Stimulated activated CD4-positive, alpha-beta T cell treated with anti-CD3 and anti-CD28 coated beads, TNF-alpha, amount 100 ng/mL, for 4 hours (primary cell): ENCODE measurements at places on chromosomes 12 and 14.
A peak's percentile ranks its signal among the peaks of the same experiment; 100 is the strongest.

DNA sequence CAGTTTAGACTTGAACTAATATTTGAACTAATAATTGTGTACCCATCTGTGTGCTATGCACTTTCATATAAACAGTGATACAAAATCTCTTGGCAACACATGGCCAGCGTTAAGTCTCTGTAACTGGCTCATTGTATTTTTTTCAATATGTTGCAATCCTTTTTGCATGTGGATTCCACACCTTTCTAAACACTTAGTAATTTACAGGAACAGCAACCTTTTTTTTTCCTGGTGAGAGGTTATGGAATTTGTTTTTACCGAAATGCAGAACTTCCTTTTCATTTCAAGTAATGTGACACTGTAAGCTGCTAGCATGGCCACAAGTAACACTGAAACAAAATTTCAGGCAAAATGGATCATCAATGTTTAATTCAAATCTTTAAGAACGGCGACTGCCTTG lies 45.4 kb upstream of the EPS8 start:
- DNase-seq = no peak

- DNase-seq = no peak
Measured at GRCh38 chr14:105350450-105351244, 36.1 kb downstream of the PACS2 start.

DNA sequence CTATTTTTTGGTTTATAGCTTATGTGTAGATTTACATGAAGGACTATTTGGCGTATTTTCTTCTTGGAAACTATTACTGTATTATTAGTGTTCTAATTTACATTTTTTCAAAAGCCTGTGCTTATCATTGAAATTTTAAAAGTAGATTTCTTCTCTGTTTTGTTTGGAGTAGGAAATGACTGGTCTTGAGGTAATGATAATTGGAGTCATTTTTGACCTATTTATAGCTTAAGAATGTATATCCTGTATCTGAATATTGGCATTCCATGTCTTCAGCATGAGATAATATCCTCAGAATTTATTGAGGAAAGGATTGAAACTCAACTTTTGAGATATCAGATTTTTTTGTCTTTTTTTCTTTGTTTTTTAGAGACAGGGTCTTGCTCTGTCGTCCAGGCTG lies 193.4 kb downstream of the ERC1 start:
- DNase-seq = no peak

GRCh38 chr14:81784084-81784483 lies 250.4 kb upstream of the SEL1L start:
- no peak for DNase-seq

DNA sequence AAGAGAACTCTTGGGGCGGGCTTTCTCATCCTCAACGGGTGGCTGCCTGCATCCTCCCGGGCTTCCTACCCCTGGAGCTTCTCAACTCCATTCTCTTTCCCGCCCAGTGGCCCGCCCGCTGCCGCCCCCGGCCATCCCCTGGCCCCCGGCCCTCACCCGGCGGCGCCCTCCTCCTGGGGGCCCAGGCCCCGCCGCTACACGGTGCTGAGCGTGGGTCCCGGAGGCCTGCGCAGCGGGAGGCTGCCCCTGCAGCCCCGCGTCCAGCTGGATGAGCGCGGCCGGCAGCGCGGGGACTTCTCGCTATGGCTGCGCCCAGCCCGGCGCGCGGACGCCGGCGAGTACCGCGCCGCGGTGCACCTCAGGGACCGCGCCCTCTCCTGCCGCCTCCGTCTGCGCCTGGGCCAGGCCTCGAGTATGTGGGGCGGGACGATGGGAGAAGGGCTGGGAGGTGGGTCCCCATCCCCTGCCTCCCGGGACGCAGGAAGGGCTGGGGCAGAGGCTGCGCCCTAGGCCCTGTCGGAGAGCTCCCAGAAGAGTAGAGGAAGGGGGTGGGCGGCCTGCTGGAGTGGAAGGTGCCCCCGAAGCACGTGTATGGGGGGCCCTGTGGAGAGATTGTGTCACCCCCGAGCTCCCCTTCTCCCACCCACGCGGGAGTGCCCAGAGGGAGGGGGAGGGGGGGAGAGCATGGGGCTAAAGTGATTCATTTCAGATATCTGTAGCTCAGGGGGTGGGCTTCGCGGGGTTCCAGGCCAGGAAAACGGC lies 1.5 kb downstream of the LAG3 start:
- peak; percentile 43 for DNase-seq

DNA sequence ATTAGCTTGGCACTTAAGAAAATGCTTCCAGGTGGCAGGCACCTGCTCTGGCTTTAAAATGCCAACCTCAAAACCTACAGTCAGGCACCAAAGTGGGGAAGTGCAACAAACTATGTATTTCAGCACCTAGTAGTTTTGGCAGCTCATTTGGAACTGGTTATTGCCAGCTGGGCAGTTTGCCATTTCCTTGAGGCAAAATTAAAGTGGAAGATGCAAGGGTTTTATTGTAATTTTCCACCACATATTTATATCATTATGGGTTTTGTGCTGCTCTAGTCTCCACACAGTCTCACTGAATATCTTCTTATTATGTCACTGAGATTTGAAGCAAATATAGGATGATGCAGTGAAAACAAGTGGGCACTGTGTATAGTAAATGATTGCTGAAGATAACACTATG lies 117.0 kb downstream of the PRKD1 start:
- DNase-seq = no peak

GRCh38 chr12:54261815-54262402 lies 18.0 kb downstream of the CBX5 start:
- no peak for DNase-seq

- no peak for DNase-seq
Measured at GRCh38 chr12:91633734-91634357, 451.2 kb upstream of the DCN start.

- no peak for DNase-seq
Measured at GRCh38 chr12:63151623-63152320, 771 bp upstream of the AVPR1A start.

- no peak for DNase-seq
Measured at GRCh38 chr14:55274146-55274545, 2.9 kb downstream of the FBXO34 start.

DNA sequence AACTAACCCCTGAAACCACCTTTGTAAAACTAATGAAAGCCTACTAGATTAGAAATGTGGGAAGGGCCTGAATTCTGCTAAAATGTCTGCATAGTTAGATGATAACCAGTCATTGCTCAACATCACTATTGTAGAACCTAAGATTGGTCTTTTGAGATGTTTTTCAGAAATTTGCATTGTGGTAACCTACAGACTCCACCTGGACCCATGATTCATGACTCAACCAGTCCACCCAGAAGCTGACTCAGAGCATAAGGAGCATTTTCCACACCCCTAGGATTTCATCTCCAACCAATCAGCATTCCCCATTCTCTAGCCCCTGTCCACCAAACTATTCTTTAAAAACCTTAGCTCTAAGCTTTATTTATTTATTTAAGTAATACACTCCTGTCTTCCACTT lies 30.4 kb upstream of the CHGA start:
- DNase-seq = no peak

- peak; percentile 24 for DNase-seq
Measured at GRCh38 chr14:70416725-70417349, at the start of gene SYNJ2BP. TSS of gene SYNJ2BP (minus strand) at chr14:70417090. CDS start at chr14:70416963, 127 bp downstream.

DNA sequence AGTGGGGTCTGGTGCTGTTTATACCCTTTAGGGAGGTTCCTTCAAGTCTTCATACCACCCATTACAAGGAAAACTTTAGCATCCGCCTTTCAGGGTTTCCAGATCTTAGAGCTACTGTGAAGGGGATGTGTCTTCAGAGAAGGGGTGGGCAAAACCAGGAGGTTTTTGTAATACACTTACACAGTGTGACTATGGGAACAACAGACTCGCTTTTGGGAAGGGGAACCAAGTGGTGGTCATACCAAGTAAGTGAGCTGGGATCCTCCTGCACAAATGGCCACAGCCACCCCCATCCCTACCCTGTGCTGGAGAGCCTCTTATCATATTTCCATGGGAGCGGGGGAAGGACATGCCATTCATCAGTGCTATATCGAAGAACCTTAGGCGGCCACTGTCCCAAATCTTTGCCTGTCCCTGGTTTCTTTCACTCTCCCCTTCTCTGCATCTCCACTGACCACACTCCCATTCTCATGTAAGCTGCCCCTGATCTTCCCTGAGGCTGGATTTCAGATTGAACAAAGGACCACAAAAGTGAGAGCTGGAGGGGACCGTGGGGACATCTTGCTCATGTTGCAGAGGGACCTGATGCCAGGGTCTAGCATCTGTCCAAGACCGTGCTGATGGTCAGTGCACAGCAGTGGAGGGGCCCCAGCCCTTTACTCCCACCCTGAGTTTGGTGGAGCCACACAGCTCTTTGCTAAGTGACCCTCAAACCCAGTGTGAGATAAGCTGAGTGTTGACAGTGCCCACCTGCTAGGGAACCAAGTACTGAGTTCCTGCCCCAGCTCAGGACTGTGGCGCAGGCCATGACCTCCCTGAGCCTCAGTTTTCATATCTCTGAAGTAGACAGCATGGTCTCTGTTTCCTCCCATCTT lies 51.4 kb downstream of the DAD1 start:
- no peak for DNase-seq

DNA sequence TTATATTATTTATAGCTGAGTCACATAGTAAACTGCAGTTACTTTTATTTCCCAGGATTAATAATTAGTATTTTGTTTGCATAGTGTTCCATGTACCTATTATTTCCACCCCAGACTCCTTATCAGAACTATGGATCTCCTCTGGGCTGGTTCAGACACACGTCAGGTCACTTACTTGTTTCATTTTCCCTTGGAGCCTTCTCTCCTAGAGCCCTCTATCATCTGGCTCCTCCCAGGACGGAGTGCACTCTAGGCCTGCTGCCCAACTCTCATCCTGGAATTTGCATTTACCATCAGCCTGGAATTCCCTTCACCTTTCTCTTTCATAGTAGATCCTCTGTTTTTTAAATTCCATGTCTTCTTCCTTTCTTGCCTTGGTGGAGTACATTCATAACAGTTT lies 28.5 kb upstream of the GALNT16 start:
- DNase-seq = no peak

DNA sequence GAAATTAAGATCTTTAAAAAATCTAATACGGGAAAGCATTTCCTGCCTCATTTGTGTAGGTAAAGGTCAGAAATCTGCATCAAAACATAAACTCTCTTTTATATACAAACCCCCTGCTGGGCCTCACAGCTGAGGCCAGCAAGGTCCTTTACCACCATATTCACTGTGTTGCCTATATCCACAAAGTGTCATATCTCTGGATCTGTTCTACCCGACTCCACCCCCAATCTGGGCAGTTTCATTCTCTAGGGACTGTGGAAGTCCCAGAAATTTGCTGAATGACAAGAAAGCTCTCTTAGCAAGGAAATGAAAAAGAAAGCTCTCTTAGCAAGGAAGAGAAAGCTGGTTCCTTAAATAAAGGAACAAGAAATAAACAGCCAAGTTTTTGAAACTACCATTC lies 301.7 kb downstream of the KCNH5 start:
- DNase-seq = no peak

- DNase-seq = no peak
Measured at GRCh38 chr14:56703947-56704346, 106.3 kb downstream of the OTX2 start.
